ENCODE measurements at places on chromosomes 6 and 20.

- no peak for ATAC-seq
Observed at GRCh38 chr6:144797881-144798589, 512.9 kb downstream of the UTRN start.

DNA sequence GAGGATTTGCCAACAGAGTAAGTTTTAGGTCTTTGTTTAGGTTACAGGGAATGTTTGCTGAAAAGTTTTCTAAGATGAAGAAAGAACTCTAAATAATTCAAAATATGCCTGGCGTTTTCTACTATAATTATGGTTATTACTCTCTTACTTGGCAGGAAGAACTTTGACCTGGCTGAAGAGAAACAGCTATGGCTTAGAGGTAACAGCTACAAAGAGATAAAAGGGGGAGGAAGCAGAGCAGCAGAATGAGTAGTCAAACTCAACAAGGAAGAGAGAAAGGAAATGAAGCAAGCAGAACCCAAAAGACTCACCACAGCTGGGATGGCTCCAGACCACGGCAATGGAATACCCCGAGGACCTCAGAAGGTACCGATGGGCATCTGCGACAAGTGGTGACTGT is 95.6 kb downstream of the KIF16B start:
- ATAC-seq: no peak

GRCh38 chr6:2485116-2485515 is 239.7 kb upstream of the GMDS start:
- no peak for ATAC-seq

- ATAC-seq: no peak
Observed at GRCh38 chr6:4451081-4451480, 315.7 kb upstream of the ECI2 start.

- no peak for ATAC-seq
Observed at GRCh38 chr6:48280035-48280620, 169.1 kb upstream of the PTCHD4 start.

GRCh38 chr6:144989319-144990107 is 704.4 kb downstream of the UTRN start:
- no peak for ATAC-seq

GRCh38 chr6:124479991-124480430 is 482.2 kb upstream of the RNF217 start:
- no peak for ATAC-seq

GRCh38 chr20:33914919-33915318 is 78.8 kb upstream of the RALY start:
- no peak for ATAC-seq
